Stimulated activated CD8-positive, alpha-beta memory T cell treated with anti-CD3 and anti-CD28 coated beads, Interleukin-7, amount 100 ng/mL, for 4 hours (primary cell): ENCODE measurements at places on chromosomes 4 and X.

- no peak for DNase-seq
These were observed 310.5 kb upstream of the GIMD1 start for GRCh38 chr4:106679063-106679462.

DNA sequence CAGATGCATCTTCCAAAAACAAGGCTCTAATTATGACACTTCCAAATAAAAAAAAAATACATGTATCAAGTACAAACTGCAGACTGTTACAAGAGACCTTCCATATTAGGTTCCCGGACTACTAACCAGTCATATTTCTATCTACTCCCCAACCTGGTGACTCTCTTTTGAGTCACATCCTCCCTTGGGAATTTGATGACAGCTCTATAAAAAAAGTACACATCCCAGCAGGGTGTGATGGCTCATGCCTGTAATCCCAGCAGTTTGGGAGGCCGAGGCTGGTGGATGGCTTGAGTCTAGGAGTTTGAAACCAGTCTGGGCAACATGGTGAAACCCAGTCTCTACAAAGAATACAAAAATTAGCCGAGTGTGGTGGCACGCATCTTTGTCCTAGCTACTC lies 14.9 kb downstream of the RPGR start:
- no peak for DNase-seq

DNA sequence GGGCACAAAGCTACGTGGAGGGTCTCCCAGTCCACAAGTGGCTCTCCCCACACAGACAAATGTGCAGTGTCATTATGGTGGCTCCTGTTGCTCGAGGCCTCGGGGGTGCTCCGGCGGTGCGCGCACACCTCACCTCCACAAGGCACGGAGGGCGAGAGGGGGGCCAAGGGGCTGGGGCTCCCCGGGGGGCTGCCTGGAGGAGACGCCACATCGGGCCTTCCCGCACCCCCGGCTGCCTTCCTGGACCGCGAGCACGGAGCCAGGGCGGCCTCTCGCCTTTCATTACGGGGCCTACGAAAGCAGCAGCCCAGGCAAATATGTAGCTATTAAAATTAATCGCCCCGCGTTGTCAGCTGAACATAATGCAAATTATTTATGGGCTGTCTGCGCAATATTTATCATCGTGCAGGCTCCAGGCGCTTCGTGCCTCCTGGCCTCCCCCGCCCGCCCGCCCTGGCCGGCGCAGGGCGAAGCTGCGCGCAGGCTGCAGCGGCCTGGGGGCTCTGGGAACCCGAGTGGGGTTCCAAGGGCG lies 70.8 kb upstream of the BCOR start:
- DNase-seq, result no peak

DNA sequence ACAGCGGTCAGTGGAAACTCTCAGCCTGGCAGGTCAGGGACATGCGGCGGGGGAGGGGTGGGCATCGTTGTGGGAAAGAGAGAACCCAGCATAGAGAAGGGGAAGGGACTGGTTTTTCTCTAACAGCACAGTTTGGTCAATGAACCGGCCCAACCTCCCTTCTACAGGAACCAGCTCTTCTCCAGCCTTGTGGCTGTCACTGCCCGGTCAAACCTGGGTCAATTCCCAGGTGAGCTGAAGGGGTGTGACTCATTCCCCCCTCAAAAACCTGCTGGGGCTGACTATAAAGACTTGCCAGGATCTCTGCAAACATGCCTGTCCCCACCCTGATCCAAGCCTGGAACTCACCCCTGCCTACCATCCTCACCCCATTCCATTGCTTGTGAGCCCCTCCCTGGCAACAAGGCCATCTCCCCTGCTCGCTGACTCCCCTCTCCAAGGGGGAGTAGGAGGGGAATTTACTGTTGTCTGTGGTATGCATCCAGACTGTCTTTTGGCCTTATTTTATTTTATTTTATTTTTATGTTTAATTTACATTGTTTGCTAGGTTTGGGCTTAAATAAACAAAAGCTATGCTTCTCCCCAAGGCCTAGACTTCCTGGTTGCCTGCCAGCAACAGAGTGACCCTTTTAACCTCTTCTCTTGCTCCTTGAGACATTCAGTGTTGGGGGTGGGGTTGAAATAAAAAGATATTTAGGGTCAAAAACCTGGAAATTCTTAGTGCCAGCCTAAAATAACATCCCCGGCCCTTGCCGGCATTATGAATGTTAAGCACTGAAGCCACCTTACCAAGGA lies 49.6 kb downstream of the TSC22D3 start:
- no peak for DNase-seq

- DNase-seq, result no peak
These were observed 15.8 kb downstream of the BCAP31 start for GRCh38 chrX:153708415-153708814.

- no peak for DNase-seq
These were observed 30.8 kb upstream of the FAM9B start for GRCh38 chrX:9064694-9065093.

GRCh38 chrX:41145920-41146608 lies 60.8 kb downstream of the USP9X start:
- DNase-seq, result no peak

DNA sequence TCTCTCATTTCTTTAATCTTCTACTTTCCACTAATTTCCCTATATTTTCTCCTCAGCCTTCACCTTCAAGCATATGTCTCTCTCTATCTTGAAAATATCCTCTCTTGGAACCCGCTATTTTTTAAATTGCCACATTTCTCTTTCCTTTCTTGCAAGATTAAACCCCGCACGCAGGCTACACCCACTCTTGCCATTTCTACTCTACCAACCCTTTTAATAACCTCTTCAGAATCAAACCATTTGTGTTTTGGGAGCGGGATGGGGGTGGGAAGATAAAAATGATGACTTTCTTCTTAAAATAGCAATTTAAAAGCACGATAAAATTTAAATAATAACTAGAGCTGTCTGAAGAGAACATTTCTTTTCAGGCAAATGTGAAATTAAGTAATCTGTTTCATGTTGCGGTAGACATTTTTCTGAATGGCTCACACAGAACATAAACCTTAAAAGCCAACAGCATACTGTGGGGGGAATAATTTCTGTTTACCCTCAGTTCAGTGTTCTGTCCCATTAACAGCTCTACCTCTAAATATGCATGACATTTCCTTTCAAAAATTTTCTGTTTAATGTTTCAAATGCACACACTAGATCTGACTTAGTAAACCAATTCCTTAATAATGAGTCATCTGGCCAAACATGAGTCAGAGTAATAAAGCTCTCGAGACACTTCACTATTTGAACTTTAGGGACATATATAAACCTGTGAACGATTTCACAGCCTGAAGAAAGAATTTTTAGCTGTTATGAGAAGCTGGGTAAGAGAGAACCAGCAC lies 20.5 kb downstream of the ARSJ start:
- no peak for DNase-seq

DNA sequence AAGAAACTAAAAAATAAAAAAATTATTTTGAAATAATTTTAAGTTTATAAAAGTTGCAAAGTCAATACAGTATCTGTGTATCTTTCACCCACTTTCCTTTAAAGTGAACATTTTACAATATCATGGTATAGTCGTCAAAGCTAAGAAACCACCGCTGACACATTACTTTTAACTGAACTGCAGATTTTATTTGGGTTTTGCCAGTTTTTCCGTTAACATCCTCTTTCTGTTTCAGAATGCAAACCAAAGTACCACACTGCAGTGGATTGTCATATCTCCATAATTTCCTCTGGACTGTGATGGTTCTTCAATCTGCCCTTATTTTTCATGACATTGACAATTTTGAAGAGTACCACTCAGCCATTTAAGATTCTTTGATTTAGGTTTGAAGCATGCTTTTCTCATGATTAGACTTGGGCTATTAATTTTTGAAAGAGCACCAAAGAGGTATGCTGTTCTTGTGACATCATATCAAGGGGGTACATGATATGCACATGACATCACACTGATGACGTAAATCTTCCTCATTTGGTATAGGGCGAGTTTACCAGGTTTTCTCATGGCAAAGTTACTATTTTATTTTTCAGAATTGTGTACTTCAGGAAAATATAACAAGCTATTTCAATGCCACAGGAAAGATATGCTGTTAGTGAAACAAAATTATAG lies 3.6 kb upstream of the CXCL1 start:
- no peak for DNase-seq

GRCh38 chr4:110347805-110348204 lies 128.2 kb upstream of the ENPEP start:
- no peak for DNase-seq

- DNase-seq, result no peak
These were observed 33.6 kb downstream of the PITX2 start for GRCh38 chr4:110589297-110589696.

DNA sequence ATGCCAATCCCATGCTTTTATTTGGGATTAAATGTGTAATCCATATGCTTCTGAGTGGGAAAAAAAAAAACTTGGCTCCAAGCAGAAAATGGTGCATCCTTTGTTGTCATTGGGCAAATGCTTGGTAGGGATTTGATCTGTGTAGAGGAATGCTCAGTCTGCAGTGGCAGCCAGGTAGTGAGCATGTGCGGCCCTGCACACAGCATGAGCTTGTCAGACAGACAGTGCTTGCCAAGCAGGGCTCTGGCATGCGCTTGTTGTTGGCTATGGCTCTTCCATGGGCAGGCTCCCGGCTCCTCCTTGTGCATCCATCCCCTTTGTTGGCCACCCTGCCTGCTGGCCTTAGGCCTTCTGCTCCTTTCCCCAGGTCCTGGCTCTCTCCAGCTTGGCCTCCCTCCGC lies 130.3 kb downstream of the GPR143 start:
- no peak for DNase-seq

DNA sequence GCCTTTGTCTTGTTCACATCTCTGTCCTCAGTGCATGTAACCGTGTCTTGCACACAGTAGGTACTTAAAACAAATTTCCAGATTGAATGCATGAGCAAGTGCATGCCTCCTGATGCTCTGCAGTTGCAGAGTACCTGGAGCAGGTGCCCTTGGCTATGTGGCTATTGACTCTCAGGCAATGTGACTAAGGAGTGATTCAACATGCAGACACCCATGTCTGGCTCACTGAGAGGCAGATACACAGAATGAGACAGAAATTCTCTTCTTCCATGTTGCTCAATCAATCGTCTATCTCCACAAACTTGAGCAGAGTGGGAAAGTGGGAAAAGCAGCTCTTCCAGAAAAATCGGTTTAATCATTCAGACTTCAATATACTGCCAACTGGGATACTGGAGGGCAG lies 111.0 kb downstream of the CHRDL1 start:
- no peak for DNase-seq

DNA sequence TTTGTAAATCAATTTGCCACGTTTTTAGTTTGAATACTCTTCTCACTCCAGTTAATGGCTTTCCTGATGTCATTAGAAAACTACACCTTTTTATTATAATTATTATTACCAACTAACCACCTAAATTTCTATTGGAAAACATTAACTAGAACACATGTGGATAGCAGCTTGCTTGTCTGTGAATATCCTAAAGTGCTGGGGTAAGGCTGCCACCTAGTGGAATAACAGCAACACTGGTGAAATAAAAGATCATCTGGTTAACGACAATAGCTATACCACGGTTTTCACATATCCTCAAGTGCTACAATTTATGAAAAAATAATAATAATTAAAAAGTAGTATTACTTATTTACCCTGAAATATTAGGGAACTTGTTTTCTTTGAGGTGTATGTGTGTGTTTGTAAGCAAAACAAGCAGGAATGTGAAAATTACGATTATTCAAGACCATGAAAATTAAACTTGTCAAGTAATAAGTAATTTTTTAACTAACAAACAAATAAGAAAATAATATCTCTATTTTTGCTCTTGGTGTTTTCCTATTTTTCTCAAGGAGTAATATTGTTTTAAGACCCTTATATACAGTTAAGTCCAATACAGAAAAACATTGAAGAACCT lies 130.1 kb upstream of the TECRL start:
- DNase-seq, result no peak

DNA sequence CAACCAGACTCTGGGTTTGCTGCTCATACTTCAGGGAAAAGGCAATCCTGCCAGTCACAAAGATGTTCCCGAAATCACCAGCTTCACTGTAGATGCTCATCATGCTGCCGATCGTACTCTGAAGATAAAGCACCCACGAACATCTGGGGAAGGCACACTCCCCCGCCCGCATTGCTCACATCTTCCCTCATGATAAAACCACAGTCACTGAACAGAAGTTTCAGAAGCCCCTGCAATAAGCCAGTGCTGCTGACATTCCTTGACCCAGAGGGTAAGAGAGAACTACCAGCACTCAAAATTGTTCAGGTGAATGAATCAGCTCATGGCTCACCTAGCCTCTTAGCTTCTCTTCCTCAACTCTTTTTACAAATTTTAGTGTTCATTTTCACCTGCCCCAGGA lies 43.1 kb downstream of the SRPX2 start:
- peak; percentile 7 for DNase-seq

DNA sequence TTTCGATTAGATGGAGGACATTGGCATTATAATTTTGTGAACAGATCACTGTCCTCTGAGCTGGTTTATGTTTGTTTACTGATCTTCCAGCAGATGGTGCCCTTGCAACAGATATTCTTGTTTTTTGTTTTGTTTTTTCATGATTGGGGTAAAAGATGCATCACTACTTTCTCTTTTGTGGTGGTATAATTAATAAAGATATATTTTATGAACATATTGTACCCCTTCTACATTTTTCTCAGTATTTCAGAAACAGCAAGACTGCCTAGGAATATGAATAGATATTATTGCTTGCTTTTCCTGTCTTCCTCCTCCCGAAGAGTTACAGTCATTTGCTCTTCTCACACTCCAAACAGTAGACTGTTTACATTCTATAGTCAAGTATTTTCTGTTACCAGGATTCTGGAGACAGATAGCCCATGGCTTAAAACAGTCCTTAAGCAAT lies 905.2 kb downstream of the TRAM1L1 start:
- DNase-seq, result no peak
